ENCODE measurements at places on chromosomes 7 and 10.

DNA sequence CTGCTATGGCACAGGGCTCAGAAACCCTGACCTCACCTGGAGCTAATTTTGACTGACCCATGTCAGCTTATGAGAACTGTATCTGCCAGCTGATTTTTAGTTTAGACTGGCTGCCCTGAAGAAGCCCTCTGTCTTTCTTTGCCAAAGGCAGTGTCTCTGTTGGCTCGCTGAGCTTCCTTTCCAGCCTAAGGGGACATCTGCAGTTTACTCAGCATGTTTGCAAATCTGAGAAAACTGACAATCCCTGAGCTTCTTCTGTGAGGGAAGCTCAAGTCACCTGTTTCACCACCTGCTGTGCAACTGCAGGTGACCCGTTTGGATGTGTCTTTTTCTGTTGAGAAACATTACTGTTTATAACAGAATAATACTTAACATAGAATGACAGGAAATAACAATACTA lies 46.0 kb downstream of the PRKAR2B start:
- DNase-seq = peak; percentile 55

- DNase-seq = no peak
Measured at GRCh38 chr10:61791216-61791615, 110.3 kb upstream of the ARID5B start.

- no peak for DNase-seq
Measured at GRCh38 chr10:59126261-59126660, 50.2 kb upstream of the PHYHIPL start.

- DNase-seq = no peak
Measured at GRCh38 chr7:14960721-14961120, 58.2 kb upstream of the DGKB start.

- DNase-seq = peak; percentile 57
Measured at GRCh38 chr7:12210179-12211053, 678 bp upstream of the TMEM106B start.

DNA sequence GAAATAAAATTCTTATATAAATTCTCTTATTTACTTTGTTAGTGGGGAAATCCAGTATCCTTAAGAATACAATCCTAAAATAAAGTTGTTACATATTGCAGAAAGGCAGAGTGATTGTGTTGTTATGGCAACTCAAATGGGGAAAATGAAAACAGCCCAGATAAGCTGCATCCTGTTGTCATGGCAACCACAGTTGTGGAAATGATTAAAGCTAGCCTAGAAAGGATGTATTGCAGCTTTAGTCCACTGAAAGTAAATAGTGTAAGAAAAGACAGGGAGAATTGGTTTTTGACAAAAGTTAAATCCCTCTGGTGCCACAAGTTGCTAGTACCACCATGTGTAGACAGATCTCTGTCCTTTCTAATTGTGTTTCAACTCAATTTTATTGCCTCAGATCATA lies 43.2 kb downstream of the BTRC start:
- no peak for DNase-seq

GRCh38 chr7:156865493-156865892 lies 27.5 kb downstream of the LMBR1 start:
- DNase-seq = no peak

- DNase-seq = no peak
Measured at GRCh38 chr7:44740055-44740454, 8.6 kb upstream of the ZMIZ2 start.

DNA sequence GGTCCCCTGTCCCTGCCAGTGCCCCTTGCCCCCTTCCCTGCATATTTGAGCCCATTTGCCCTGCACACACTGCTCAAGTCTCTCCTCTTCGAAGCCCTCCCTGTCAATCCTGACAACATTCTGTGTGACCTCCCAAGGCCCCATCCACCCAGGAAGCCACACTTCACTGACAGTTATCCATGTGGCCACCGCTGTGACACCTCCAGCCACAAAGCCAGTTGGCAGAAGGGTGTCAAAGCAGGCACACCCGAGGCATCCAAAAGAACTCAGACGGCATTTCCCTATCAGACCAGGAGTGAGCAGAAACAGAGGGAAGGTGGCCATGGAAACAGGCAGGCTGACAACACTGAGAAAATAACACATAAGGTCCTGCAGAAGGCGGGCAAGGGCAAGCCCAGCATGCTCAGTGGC lies 4.6 kb downstream of the POLM start:
- DNase-seq = no peak

GRCh38 chr10:62632071-62632809 lies 172.3 kb upstream of the ADO start:
- DNase-seq = no peak

- DNase-seq = no peak
Measured at GRCh38 chr7:50283731-50284130, 20.8 kb upstream of the IKZF1 start.

DNA sequence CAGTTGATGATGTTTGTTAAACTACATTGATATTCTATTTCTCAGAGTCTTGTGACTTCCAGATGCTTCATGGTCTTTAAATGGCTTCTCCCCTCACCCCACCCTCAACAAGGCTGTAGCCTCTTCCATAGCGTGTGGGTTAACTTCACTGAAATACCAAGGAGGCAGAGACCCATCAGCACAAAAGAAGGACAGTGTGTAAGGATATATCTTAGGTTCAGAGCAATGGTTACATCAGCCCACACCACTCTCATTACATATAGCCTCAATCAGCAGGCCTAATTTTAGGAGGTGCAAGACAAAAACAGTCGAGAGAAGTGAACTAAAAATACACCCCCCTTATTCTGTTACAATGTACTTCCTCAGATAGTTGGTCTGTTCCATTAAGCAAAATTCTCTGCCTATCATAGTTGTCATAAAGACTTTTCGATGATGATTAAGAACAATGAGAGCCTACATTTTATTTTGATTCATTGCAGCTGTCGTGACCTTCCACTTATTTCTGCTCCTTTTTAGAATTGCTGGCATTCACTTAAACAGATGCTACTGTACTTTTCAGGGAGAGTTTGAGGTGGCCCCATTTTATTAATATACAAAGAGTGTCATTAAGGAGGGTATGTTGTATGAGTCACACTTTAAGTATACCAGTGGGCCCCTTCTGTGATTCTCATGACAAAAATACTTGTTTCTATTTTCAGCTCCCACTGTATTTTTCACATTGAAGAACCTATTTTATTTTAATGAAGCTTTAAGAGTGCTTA lies 52.1 kb downstream of the WIPF3 start:
- DNase-seq = no peak

DNA sequence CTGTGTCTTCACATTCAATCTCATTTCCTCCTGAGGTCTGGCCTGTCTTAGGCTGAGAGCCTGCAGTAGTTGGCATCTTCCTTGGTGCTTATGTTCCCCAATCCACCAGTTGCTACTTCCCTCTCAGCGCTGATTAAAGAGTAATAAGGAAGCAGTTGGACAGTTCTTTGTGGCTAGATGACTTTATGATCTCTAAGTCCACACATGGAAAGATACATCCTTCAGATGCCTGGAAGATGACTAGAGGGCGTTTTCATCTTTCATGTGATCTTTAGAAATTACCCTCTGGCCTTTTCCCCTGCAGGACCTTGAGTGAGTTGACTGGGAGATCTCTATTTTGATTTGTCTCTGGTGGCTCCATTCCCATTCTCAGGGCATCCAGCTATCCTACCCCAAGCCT lies 204.5 kb downstream of the GRM3 start:
- no peak for DNase-seq

DNA sequence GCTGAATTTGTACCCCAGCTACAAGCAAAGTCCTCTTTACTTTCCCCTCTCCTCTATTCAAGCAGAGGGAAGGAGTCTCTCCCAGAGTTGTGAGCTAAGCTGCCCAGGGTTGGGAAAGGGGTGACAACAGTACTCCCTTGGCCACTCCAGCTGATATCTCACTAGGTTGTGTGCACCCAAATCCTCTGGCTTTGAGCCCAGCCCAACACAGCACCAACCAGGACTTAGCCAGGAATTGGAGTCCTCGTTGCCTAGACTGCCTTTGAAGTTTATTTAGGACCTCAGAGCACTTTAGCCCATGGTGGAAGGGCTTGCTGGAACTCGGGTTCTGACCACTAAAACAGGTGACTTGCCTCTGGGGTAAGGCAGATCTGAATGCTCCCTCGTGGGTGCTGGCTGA lies 35.7 kb upstream of the DYNC1I1 start:
- DNase-seq = no peak

DNA sequence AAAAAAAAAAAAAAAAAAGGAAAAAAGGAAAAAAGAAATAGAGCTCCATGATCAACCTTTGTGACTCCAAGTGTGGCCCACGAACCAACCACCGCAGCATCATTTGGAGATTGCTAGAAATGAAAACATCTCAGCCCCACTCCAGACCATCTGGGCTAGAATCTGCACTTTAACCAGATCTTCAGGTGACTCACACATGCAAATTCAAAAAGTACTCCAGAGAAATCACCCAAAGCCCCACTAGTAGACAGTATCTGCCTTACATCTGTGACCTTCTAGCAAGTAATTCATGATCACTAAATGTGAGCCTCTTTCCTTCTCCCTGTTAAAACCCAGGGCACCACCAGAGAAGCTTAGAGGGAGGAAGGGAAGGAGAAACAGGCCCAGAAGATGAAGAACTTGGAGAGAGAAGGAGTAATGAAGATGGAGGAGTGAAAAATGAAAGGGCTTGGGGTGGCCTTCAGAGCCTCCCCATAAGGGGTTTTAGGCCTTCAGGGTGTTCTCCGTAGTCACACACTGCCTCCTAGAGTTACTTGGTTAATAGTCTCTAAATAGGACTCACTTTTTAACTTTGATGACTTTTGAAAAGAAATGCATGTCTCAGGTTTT lies 94.0 kb downstream of the SLC37A3 start:
- no peak for DNase-seq

GRCh38 chr7:131497454-131497853 lies 59.0 kb downstream of the PODXL start:
- DNase-seq = no peak

- DNase-seq = peak; percentile 48
Measured at GRCh38 chr10:101780818-101781654, 2.2 kb downstream of the NPM3 start.

GRCh38 chr10:52474265-52474664 lies 160.2 kb downstream of the DKK1 start:
- DNase-seq = no peak

GRCh38 chr7:26959290-26959689 lies 94.9 kb upstream of the SKAP2 start:
- DNase-seq = no peak

GRCh38 chr10:119541459-119542356 lies 811 bp downstream of the RGS10 start:
- DNase-seq = no peak

DNA sequence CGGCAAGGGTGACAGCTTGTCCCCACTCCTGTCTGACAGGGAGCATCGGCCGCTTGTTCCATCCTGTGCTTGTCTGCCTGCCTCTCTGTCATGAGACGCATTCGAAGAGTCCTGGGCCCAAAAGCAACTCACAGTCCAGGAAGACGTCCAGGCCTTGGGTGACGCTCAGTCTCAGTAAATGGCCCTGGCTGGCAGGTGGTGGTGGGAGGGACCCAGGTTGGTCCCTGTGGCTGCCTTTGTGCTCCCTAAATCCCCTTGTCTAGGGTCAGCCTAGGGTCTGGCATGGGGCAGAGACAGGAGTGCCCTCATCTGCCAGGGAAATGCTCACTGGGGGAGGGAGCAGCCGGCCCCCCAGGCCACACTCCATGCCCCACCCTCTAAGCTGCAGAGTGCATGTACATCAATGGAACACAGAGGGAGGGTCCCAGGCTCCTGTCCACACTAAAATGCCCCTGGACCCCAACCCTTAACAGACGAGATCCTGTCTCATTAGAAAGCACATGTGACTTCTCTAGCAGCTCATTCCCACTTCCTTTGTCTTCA lies 295.2 kb upstream of the ZNF32 start:
- no peak for DNase-seq

GRCh38 chr7:32062150-32062549 lies 8.1 kb downstream of the PDE1C start:
- no peak for DNase-seq

DNA sequence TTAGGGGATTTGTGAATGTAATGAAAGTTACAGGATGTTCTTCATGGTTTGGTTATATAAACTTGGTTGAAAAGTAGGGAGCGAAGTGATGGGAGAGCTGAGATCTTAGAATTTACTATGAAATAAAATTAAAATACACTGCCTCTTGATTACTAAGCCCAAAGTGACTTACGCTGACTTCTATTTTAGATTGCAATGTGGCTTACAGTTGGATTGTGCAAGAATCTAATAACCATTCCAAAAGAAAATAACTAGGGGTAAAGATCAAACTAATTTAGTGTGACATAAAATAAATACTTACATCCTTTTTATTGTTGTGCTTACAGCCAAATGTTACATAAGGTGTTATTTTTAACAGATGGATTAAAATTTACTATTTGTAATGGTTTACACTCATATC lies 15.3 kb downstream of the WNT16 start:
- no peak for DNase-seq

- DNase-seq = peak; percentile 28
Measured at GRCh38 chr7:17041324-17041723, 159.5 kb upstream of the AGR3 start.

- no peak for DNase-seq
Measured at GRCh38 chr10:70613941-70614340, 11.4 kb upstream of the PRF1 start.

DNA sequence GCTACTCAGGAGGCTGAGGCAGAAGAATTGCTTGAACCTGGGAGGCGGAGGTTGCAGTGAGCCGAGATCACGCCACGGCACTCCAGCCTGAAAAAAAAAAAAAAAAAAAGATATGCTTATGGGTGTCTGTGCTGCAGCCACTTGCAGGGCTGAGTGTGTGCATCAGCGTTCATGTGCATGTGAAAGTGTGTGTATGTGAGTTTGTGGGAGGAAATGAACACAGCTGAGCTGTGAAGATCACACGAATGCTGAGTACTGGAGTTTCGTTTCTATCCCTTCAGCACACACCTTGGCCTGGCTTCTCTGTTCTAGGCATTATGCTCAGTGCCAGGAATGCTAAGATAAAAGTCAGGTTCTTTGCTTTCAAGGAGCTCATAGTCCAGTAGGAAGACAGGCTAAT lies 12.0 kb upstream of the SVOPL start:
- no peak for DNase-seq

- peak; percentile 77 for DNase-seq
Measured at GRCh38 chr10:31148951-31149350, 117.3 kb upstream of the ZNF438 start.

DNA sequence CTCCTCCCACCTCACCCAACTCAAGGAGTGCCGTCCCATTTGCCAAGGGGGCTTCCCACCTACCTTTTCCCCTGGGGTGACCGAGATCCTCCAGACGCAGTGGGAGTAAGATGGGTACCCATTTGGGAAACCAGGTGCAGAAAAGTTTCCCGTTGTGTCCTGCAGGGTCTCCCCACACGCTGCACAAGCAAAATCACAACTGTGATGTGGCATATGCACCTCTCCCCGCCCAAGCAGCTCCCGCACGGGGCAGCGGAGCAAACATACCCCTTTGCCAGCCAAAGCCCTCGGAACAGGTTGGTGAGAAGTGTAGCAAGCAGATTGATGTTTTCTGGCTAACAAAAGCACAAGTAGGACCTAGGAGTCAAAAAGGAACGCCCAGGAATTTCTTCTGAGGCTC lies 51.5 kb upstream of the OPALIN start:
- DNase-seq = no peak

- DNase-seq = no peak
Measured at GRCh38 chr7:4857189-4857588, 4.6 kb downstream of the PAPOLB start.

Data from NCI-H345 (cell line).